DMS53 (cell line): ENCODE measurements at places on chromosomes 4 and X.
A peak's percentile ranks its signal among the peaks of the same experiment; 100 is the strongest.

GRCh38 chr4:69859140-69859685 is 732 bp downstream of the SULT1E1 start:
- DNase-seq: no peak

GRCh38 chr4:138897811-138898226 is 117.8 kb upstream of the NOCT start:
- peak; percentile 82 for DNase-seq

GRCh38 chr4:95183656-95184408 is 364.9 kb downstream of the UNC5C start:
- no peak for DNase-seq

DNA sequence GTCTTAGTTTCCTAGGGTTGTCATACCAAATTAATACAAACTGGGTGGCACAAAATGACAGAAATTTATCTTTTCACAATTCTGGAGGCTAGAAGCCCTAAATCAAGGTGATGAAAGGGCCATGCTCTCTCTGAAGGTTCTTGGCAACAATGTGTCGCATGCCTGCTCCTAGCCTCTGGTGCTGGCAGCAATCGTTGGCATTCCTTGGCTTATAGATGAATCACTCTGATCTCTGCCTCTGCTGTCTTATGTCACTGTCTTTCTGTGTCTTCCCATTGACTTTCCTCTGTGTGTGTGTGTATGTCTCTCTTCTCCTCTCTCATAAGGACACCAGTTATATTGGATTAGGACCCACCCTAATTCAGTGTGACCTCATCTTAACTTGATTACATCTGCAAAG is 15.9 kb upstream of the INTU start:
- no peak for DNase-seq

DNA sequence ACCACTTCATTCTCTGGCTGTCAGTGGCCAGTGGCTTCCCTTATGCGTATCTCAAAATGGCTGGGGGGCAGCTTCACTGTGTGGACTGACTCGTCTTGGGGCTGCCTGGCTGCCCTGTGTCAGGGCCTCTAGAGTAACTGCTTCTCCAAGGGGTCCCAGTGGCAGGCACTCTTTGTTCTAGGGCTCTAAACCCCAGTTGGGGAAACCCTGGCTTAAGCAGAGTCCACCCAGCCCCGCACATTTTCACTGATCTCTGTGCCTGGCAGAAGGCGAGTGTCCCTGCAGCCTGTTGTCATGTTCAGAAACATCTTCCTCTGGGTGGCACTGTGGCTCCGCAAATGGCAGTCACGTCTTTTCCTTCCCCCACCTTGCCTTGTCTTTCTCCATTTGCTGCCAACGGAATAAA is 59.7 kb downstream of the NBDY start:
- DNase-seq: no peak

- DNase-seq: peak; percentile 81
These were observed 69.4 kb downstream of the HMGB2 start for GRCh38 chr4:173264684-173265185.

DNA sequence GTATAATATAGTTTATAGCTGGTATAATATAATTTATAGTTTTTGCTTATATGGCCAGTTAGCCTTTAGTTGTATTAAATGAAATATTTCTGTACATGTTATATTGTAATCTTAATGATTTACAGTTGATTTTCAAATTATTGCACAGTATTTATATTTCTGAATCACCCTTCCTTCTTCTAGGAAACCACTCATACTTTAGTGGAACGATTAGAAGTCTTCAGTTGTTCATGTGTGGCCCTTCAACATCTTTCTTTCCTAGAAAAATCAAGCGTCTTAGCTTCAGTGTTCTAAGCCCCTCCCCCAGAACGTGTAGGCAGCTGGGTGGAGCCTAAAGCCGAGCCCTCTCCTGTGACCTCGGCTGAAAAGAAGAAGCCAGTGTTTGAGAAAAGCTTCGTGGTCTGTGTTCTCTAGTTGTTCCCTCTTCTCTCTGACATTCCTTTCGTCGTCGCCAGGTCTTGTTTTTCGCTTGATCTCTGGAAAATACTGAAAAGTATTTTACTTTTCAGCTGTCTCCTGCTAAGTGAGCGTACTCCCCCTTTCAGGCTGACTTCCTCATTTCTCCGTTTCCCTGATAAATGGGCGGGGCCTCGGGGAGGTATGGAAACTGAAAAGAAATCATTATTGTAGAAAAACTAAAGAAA is at the start of gene C4orf33:
Gene C4orf33, plus strand, starts transcription at position 342 of the 644 bp plus-strand sequence. CDS start 6,459 bp downstream, outside the sequence.
- DNase-seq: peak; percentile 83

- DNase-seq: no peak
These were observed 253.8 kb downstream of the QDPR start for GRCh38 chr4:17258106-17258505.

GRCh38 chr4:8176547-8177399 is 18.2 kb upstream of the ABLIM2 start:
- peak; percentile 87 for DNase-seq

- DNase-seq: no peak
These were observed 175.8 kb downstream of the IL15 start for GRCh38 chr4:141812158-141812557.

- no peak for DNase-seq
These were observed 40.3 kb downstream of the PPM1K start for GRCh38 chr4:88244056-88244455.

- no peak for DNase-seq
These were observed 33.4 kb downstream of the SPRY1 start for GRCh38 chr4:123430031-123430430.

GRCh38 chrX:129649268-129650182 is 5.2 kb downstream of the APLN start:
- DNase-seq: no peak

- no peak for DNase-seq
These were observed 270.3 kb upstream of the HS3ST1 start for GRCh38 chr4:11698846-11699590.

DNA sequence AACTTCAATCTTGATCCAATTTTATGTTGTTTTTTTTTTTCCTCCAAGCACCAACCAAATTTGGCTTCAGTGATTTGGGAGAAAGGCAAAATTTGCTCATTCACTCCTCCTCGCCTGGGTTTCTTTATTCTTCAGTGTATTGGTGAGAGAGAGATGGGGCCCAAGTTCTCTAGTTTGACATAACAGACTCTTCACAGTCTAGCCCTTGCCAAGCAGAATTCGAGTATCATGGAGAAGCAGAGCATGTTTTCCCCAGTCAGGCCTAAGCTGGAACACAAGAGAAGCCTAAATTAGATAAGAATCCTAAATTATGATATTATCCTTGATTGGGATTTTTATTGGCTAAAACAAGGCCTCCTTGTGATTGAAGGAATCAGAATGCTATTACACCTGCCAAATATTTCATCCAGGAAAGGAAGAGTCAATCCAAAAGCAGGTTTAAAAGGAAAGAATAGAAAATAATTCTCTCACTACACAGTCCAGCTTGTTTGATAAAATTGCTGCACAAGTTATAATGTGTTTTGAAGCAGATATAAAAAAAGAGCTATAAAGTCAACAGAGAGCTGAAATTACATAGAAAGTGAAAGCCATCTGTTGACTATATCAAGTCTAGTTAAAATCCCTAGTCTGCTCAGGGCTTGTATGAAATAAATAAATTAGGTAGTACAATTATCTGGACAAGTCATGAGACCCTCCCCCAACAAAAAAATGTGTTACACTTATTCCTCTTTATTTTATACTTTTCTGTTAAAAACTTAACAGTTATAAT is 39.9 kb upstream of the FAM241A start:
- no peak for DNase-seq

- DNase-seq: peak; percentile 11
These were observed 40.7 kb downstream of the SPATA18 start for GRCh38 chr4:52091801-52092200.

DNA sequence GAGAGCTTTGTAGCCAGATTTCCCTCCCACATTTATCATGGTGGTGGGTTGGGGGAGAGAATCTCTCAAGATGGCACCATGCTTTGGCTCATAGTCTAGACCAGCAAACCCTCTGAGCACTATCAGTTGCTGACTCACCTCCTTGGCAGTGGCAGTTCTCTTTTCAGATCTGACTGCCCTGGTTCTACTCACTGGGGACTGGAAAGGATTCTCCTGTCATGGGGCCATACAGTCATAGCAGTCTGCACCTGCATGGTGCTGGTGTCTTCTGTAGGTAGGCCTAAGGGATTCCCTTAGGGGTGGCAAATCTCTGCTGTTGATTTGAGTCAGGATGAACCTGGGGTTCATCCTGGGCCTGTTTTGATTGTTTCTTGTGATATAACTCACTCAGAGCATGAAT is 2.6 kb downstream of the TEX13B start:
- no peak for DNase-seq

DNA sequence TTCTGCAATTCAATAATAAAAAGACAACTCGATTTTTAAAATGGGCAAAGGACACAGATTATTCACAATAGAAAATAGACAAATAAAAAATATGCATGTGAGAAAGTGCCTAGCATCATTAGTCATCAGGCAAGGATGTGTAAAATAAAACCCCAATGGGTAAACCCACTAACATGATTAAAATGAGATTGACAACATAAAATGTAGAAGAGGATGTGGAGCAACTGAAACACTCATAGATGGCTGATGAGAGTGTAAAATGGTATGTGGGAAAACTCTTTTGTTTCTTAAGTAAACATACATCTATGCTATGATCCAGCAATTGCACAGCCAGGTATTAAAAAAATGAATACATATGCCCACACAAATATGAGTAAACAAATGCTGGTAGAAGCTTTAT is 177.6 kb downstream of the IQCM start:
- DNase-seq: no peak

GRCh38 chr4:54230484-54231418 is 1.7 kb downstream of the PDGFRA start:
- peak; percentile 75 for DNase-seq

DNA sequence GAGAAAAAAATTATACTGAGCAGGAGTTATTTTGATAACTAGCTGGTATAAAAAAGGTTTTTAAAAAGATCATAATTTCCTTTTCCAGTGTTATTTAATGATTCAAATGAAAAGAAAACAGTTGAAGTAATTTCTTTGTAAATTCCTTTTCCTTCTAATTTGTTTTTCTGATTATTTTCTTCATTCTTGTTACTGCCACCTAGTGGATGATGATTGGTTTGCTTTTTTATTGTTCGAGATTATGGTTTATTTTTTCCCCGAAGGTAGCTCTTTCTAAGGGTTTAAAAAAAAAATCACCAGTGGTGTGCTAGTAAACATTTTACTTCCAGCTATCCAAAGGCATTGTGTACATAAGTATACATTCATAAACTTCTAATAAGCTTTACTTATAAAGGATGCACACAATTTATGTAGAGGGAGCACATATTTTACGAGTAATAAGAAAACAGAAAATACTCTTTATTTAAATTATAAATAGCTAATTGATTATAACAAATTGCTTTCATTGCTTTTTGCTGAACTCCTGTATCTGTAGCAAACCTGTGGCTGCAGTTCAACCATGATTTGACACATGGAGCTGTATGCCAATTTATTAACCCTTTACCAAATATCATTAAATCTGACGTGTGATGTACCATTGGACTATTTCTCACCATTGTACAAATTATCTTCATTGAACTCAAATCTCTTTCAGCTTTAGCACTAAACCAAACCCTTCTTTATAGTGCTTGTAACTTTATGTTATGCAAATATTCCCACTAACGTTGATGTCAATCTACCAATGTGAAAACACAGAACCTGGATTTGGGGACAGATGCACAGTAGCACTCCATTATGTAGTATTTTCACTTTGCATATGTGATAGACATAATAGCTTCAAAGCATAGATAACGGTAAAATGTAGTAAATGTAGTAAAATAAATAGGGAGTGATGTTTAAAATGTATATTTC is 97.8 kb upstream of the ANK2 start:
- peak; percentile 55 for DNase-seq

- DNase-seq: peak; percentile 87
These were observed 277.5 kb upstream of the AGTR2 start for GRCh38 chrX:115892787-115893671.

DNA sequence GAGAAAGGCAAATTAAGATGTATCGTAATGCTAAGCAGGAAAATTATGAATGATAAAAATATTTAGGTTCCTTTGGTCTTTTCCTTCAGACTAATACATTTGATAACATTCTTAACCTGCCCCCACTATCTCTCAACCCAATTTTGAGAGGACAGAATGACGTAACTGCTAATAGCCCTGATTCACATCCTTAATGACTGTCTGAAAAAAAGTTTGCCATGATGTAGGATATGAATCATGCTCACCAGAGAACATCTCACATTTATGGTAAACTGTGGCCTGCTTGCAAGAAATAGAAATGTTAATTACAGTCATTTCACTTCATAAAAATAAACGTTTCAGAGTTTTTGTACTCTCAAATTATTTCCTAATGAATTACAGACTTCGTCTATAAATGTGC is 128.0 kb upstream of the VEGFC start:
- no peak for DNase-seq

DNA sequence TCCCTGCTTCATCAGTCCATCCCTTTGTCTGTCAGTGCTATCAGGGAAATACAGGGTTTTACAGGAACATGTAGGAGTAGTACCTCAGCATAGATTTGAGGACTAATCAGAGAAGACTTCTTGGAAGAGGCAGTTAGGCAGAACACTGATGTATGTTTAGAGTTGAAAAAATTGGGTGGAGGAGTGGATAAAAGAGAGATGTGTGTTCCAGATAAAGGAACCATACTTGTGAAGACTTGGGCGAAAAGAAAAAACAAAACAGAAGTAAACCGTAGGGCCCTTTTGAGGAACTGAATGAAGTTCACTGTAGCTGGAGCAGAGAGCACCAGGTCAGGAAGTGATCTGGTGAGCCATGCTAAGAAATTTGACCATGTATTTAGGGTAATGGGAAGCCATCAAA is 32.3 kb downstream of the AFF1 start:
- DNase-seq: no peak

DNA sequence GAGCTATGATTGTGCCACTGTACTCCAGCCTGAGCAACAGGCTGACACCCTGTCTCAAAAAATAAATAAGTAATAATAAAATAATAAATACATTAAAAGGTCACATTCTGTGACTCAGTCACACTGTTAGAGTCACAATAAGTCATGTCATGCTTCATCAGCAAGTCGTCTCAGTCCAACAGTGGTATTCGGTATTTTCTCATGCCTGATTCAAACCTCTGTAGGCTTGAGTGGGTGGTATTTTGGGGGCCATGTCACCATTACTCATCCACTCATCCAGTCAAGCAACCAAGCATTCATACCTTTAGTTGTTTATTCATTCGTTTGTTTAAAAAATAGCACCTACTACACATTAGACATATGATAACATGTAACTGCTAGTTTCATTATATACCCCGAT is 46.9 kb downstream of the SUPT20HL2 start:
- no peak for DNase-seq

GRCh38 chr4:74042681-74043080 is 4.2 kb upstream of the CXCL3 start:
- peak; percentile 77 for DNase-seq
